ENCODE measurements at places on chromosomes 12 and 14. TPM values are rescaled to one million over a fixed set of nuclear protein-coding genes. Genes with fewer than 3 reads are reported as not detected.

GRCh38 chr14:70048313-70048654, 140.5 kb downstream of the SLC8A3 start:
- no peak overlapping the region for H3K4me3 ChIP-seq
- H3K4me1 ChIP-seq = no peaks in the 10 kb centered on the region
- H3K27me3 ChIP-seq = no peaks in the 10 kb centered on the region
- H3K27ac ChIP-seq = no peak overlapping the region
- DNase-seq = no peak
- no peaks in the 10 kb centered on the region for H3K36me3 ChIP-seq

DNA sequence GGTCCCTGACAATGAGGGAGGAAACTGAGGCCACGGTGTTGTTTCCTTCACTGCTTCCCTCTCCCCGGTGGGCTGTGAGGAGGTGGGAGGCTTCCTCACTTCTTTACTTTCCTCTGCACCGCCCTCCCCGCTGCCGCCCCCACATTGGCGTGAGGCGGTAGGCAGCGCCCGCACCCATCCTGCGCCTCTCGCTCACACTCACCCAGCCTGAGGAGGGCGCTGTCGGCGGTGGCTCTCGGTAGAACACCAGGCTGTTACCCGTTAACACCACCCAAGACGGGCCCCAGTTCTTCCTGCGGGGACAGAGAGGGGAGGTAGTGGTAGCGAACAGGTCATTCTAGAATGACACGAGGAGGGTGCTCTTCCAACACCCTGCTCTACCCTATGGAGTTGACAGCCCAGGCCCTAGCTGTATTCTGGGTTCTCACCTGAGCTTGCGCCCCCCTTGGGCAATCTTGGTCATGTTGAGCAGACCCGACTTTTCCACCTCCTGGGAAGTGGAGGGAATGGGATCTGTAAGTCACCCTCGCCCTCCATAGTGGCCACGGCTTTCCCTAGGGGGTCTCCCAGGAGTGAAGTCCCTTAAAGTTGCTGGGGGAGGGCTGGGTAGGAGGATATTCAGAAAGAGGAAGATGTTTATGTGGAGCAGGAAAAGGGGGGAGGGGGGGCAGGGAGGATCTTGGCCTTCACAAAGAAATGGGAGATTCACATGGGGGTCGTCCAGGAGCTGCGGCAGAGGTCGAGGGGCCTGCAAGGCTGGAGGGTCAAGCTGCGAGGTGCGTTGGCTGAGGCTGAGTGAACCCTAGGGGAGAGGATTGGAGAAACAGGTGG, 3.3 kb downstream of the ARHGAP9 start:
- peak overlapping the region; percentile 51 for H3K4me3 ChIP-seq
- no peak for DNase-seq
- H3K36me3 ChIP-seq = no peaks in the 10 kb centered on the region

DNA sequence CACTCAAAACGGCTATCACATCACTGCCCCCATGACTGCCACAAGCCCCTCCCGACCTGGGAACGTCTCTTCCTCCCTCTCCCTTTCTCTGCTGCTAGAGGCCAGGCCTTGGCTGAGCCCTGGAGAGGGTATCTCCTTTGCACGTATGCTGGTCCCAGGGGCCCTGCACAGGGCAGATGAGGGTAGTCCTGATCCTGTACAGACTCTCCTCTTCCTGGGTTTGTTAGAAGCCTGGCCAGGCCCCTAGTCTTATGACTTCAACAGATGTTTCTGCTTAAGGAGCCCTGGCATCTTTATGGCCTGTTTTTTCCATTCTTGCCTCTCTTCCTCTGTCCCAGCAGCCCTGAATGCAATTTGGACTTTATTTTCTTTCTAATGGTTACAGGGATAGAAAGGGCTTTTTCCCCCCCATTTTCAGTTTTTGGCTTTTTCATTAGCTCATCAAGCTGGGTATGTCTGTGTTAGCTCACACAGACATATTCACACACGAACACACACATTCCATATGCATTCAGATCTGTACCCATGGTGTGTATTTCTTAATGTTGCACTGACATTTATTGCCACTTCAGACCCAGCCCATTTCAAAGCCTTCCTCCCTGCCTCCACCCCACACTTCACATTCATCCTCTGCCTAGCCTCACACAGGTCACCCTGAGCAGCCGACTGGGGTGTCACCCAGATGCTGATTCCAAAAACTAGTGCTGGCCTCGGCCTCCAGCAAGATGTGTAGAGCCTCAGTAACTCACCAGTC, 203.2 kb downstream of the ZFP36L1 start:
- H3K4me3 ChIP-seq = no peak overlapping the region
- peak; percentile 64 for DNase-seq
- H3K27me3 ChIP-seq = no peaks in the 10 kb centered on the region
- H3K4me1 ChIP-seq = no peaks in the 10 kb centered on the region
- H3K27ac ChIP-seq = peak overlapping the region; percentile 47

GRCh38 chr12:64826234-64826633, 1.8 kb downstream of the TBC1D30 start:
- no peak overlapping the region for H3K4me3 ChIP-seq
- no peaks in the 10 kb centered on the region for H3K4me1 ChIP-seq
- no peaks in the 10 kb centered on the region for H3K27me3 ChIP-seq

- DNase-seq = no peak
- H3K4me3 ChIP-seq = no peak overlapping the region
- no peaks in the 10 kb centered on the region for H3K36me3 ChIP-seq
- H3K27ac ChIP-seq = no peak overlapping the region
- H3K4me1 ChIP-seq = peaks cover 6% of the 10 kb centered on the region
- no peaks in the 10 kb centered on the region for H3K27me3 ChIP-seq
Observed at GRCh38 chr12:93166541-93167307, 211.0 kb upstream of the NUDT4 start.

- no peaks in the 10 kb centered on the region for H3K27me3 ChIP-seq
- no peaks in the 10 kb centered on the region for H3K36me3 ChIP-seq
- no peaks in the 10 kb centered on the region for H3K4me1 ChIP-seq
- no peak overlapping the region for H3K4me3 ChIP-seq
- no peak for DNase-seq
Observed at GRCh38 chr12:30594509-30594908, 101.2 kb downstream of the IPO8 start.

- no peak overlapping the region for H3K4me3 ChIP-seq
- H3K36me3 ChIP-seq = no peaks in the 10 kb centered on the region
- H3K4me1 ChIP-seq = no peaks in the 10 kb centered on the region
- DNase-seq = no peak
Observed at GRCh38 chr14:68124979-68125731, 305.6 kb downstream of the RAD51B start.

- H3K36me3 ChIP-seq = no peaks in the 10 kb centered on the region
- no peak overlapping the region for H3K27ac ChIP-seq
- H3K27me3 ChIP-seq = no peaks in the 10 kb centered on the region
- no peaks in the 10 kb centered on the region for H3K4me1 ChIP-seq
- H3K4me3 ChIP-seq = no peak overlapping the region
Observed at GRCh38 chr14:35202195-35202594, 79.8 kb downstream of the PRORP start.

DNA sequence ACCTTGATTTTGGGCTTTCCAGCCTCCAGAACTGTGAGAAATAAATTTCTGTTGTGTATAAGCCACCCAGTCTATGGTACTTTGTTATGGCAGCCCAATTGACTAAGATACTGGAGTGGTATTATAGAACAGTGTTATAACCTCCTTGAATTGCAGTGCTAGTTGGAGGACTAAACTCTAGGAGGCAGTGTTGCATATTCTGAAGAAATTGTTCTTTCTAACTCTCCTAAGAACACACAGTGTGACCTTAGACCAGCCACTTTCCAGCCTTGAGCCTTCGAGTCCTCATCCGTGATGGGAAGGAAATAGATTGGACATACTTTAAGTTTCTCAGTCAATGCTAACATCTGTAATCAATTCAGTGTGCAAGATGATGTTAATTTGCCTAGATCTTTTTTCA, 22.4 kb upstream of the LRRC10 start:
- no peaks in the 10 kb centered on the region for H3K4me1 ChIP-seq
- H3K36me3 ChIP-seq = no peaks in the 10 kb centered on the region
- no peak overlapping the region for H3K4me3 ChIP-seq
- H3K27ac ChIP-seq = no peak overlapping the region
- no peak for DNase-seq
- no peaks in the 10 kb centered on the region for H3K27me3 ChIP-seq

- peak overlapping the region; percentile 4 for H3K27ac ChIP-seq
- H3K4me1 ChIP-seq = peaks cover 8% of the 10 kb centered on the region
- no peak overlapping the region for H3K4me3 ChIP-seq
- H3K36me3 ChIP-seq = no peaks in the 10 kb centered on the region
- H3K27me3 ChIP-seq = no peaks in the 10 kb centered on the region
- DNase-seq = no peak
Observed at GRCh38 chr12:29455087-29455486, 42.4 kb downstream of the OVCH1 start.

GRCh38 chr12:66921151-66921550, 242.3 kb upstream of the GRIP1 start:
- H3K27ac ChIP-seq = no peak overlapping the region
- H3K36me3 ChIP-seq = no peaks in the 10 kb centered on the region
- no peaks in the 10 kb centered on the region for H3K27me3 ChIP-seq
- H3K4me1 ChIP-seq = no peaks in the 10 kb centered on the region
- no peak overlapping the region for H3K4me3 ChIP-seq

DNA sequence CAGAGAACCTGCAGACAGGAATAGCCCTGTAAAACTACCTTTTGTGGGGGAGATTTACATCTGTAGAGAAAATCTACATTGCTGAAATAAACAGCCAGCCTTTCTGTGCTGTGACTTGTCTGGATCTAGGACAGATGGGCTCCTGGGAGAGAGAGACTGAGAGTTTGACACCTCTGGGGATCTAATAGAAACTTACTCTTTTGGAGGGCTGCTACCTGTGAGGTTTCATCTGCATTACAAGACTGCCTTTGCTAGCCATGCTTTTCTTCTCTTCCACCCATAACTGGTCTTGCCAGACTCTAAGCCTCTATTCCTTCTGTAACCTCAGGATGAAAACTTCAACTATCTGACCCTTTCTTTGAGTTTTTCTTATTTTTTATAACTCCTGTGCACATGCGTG, 452.6 kb downstream of the ZFP36L1 start:
- H3K4me1 ChIP-seq = no peaks in the 10 kb centered on the region
- H3K27me3 ChIP-seq = no peaks in the 10 kb centered on the region
- H3K36me3 ChIP-seq = no peaks in the 10 kb centered on the region
- DNase-seq = no peak

GRCh38 chr12:58346032-58346632, 404.8 kb downstream of the ATP23 start:
- no peak overlapping the region for H3K27ac ChIP-seq
- no peak overlapping the region for H3K4me3 ChIP-seq
- no peak for DNase-seq
- no peaks in the 10 kb centered on the region for H3K36me3 ChIP-seq
- H3K27me3 ChIP-seq = no peaks in the 10 kb centered on the region

- no peaks in the 10 kb centered on the region for H3K27me3 ChIP-seq
- no peaks in the 10 kb centered on the region for H3K4me1 ChIP-seq
- H3K4me3 ChIP-seq = no peak overlapping the region
Observed at GRCh38 chr12:130143136-130143535, 19.1 kb upstream of the FZD10 start.

GRCh38 chr12:51850081-51850964, 1.8 kb upstream of the FIGNL2 start:
- peaks cover 28% of the 10 kb centered on the region for H3K4me1 ChIP-seq
- H3K27me3 ChIP-seq = peaks cover 21% of the 10 kb centered on the region
- H3K27ac ChIP-seq = peak overlapping the region; percentile 84
- no peaks in the 10 kb centered on the region for H3K36me3 ChIP-seq

DNA sequence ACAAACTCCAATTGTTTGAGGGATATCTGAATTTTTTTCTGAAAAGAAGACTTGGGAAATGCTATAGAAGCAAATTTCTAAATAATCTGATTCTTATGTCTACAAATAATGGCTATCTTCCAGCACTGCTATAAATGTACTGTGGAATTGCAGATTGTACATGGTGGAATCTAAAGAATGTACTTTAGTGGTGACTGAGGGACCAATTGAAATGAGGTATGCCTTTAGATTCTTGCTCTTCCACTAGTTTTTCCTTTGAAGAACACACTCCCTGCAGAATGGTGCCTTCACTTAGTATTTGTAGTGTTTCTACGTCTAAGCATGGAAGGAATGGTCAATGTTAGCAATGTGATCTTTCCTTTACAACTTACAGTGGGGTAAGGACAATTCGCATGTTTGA, 11.7 kb upstream of the PRB4 start:
- DNase-seq = no peak
- H3K4me3 ChIP-seq = no peak overlapping the region
- H3K36me3 ChIP-seq = no peaks in the 10 kb centered on the region

- peak overlapping the region; percentile 91 for H3K27ac ChIP-seq
- peak overlapping the region; percentile 64 for H3K4me3 ChIP-seq
- peaks cover 13% of the 10 kb centered on the region for H3K36me3 ChIP-seq
- no peaks in the 10 kb centered on the region for H3K27me3 ChIP-seq
Observed at GRCh38 chr12:74538491-74539258, 1.0 kb downstream of the ATXN7L3B start.

GRCh38 chr12:14997998-14998397, 25.2 kb downstream of the PDE6H start:
- no peak overlapping the region for H3K27ac ChIP-seq
- H3K27me3 ChIP-seq = no peaks in the 10 kb centered on the region
- H3K36me3 ChIP-seq = no peaks in the 10 kb centered on the region
- H3K4me3 ChIP-seq = no peak overlapping the region
- no peaks in the 10 kb centered on the region for H3K4me1 ChIP-seq

GRCh38 chr14:34931206-34931605, 51.6 kb upstream of the SRP54 start:
- no peaks in the 10 kb centered on the region for H3K4me1 ChIP-seq
- H3K4me3 ChIP-seq = no peak overlapping the region
- no peaks in the 10 kb centered on the region for H3K27me3 ChIP-seq
- no peak for DNase-seq
- H3K36me3 ChIP-seq = no peaks in the 10 kb centered on the region
- H3K27ac ChIP-seq = no peak overlapping the region

GRCh38 chr12:103415681-103416080, 80.1 kb downstream of the C12orf42 start:
- no peaks in the 10 kb centered on the region for H3K36me3 ChIP-seq
- H3K4me3 ChIP-seq = no peak overlapping the region
- no peaks in the 10 kb centered on the region for H3K27me3 ChIP-seq
- no peaks in the 10 kb centered on the region for H3K4me1 ChIP-seq
- H3K27ac ChIP-seq = no peak overlapping the region

DNA sequence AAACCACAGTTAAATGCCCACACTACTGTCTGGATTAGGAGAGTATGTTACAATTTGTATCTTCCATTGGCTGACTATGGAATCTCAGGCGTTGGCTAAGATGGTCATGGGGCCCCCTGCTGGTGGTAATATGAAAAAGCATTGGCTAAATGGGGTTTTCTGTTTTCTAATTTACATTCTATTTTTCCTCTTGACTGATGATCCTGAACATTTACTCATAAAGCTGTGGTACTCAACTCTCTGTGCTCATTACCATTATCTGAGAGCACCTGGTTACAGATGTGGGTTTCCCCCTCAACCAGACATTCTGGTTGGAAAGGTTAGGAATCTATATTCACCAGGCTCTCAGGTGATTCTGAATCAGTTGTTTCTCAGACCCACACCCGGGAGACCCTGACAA, 64.8 kb downstream of the WSCD2 start:
- no peaks in the 10 kb centered on the region for H3K27me3 ChIP-seq
- peak; percentile 21 for DNase-seq
- H3K4me3 ChIP-seq = no peak overlapping the region
- H3K36me3 ChIP-seq = no peaks in the 10 kb centered on the region
- no peaks in the 10 kb centered on the region for H3K4me1 ChIP-seq

- no peak overlapping the region for H3K27ac ChIP-seq
- H3K36me3 ChIP-seq = no peaks in the 10 kb centered on the region
- no peaks in the 10 kb centered on the region for H3K27me3 ChIP-seq
Observed at GRCh38 chr12:47277972-47278448, 198.3 kb upstream of the AMIGO2 start.

The TAS2R8 gene
- total RNA-seq = not detected

The CLEC1B gene
- total RNA-seq = not detected

The CLEC9A gene
- not detected for total RNA-seq

The TAS2R20 gene
- 1.4 TPM for total RNA-seq

The GLT8D2 gene
- total RNA-seq = 19.8 TPM

The MYL6B gene
- 80.4 TPM for total RNA-seq

The CD27 gene
- not detected for total RNA-seq

The ANO2 gene
- total RNA-seq = 13.8 TPM

The KRT84 gene
- total RNA-seq = not detected

Measured in tibial nerve (tissue), 4 donors.